ENCODE measurements at places on chromosomes 2 and 18.

GRCh38 chr2:121309801-121310200, 24.8 kb upstream of the TFCP2L1 start:
- DNase-seq: peak; percentile 10

GRCh38 chr2:179449010-179449409, 184.4 kb upstream of the SESTD1 start:
- DNase-seq: no peak

GRCh38 chr2:199302851-199303250, 154.9 kb downstream of the SATB2 start:
- no peak for DNase-seq

DNA sequence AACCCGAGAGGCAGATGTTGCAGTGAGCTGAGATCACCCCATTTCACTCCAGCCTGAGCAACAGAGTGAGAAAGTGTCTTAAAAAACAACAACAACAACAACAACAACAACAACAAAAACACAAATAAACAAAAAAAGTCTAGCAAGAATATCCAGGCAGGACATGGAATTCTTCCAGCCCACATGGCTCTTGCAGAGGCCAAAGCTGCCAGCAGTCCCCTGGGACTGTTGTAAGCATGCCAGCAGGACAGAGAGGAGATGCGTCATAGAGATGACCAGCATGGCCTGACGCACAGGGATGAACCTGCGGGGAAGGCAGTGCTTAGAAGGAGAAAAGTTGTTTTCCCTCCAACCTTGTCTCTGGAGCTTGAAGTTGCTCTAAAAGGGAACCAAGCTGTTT, 182.3 kb upstream of the PGAP1 start:
- no peak for DNase-seq

GRCh38 chr2:44938287-44939105, 3.0 kb upstream of the SIX3 start:
- DNase-seq: no peak

DNA sequence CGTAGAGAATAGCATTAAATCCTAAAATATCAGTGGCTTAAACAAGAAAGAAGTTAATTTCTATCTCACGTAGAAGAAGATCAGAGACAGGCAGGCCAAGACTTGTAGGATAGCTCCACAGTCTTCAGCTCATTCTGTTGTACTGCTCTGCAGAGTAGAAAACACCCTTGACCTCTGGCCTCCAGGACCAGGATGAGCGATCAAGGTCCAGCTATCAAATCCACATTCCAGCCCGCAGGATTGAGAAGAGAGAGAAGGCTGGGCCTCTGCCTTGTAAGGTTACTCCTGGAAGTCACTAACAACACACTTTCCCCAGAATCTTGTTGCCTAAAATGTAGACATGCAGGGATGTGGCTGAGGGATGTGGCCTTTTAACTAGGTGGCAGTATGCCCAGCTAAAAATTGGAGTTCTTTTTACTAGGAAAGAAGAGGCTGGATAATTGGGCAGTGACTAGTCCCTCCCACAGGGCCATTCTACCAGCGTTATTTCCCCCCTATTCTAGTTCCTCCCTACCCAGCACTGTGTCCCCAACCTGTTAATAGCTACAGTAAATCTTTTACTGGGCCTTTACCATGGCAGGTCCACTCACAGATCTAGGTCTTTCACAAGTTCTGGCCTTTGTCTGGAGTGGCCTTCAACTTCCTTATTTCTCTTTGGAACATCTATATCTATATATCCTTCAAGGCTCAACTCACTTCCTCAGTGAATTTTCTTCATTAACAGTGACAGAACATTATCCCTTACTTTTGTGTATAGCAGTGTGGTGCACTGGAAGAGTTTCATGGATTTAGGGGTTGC, 165.0 kb downstream of the DIS3L2 start:
- no peak for DNase-seq

GRCh38 chr2:69625078-69625795, 18.3 kb downstream of the AAK1 start:
- DNase-seq: no peak

- DNase-seq: no peak
Measured at GRCh38 chr2:85795331-85796045, 41.7 kb downstream of the ATOH8 start.

GRCh38 chr2:76813084-76813483, 709.1 kb downstream of the LRRTM4 start:
- no peak for DNase-seq

DNA sequence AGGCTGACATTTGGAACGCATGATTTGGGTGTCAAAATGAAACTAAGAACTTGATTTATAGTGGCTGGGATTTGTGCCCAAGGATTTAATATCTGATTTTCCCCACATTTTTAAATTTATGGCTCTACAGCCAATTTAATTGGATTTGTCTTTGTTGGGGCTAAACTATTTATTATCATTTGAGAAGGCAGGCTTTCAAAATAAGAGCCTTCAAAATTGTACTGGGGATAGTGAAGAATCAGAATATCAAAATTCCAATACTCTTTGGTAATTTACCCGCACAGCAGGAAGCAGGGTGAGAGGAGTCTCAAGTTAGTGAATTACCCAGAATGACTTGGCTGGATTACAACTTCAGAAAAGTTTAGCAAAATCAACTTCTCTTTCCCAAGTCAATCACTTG, 278.1 kb downstream of the LRATD1 start:
- DNase-seq: no peak

DNA sequence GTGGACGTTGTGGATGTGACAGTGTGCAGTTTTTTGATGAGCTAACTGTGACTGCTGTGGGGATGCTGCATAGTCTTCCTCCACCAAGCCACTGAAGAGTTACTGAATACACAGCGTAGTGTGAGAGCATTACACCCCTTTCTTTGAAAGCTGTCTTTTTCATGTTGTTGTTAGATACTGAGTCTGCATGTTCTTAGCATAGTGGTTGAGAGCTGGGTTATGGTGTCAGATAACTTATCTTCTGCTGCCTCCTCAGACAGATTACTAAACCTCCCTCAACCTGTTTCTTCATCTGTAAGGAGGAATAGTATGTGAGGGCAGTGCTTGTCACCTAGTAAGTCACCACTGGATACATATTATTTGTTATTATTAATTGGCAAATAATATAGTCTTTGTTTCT, 63.2 kb downstream of the CEP192 start:
- no peak for DNase-seq

DNA sequence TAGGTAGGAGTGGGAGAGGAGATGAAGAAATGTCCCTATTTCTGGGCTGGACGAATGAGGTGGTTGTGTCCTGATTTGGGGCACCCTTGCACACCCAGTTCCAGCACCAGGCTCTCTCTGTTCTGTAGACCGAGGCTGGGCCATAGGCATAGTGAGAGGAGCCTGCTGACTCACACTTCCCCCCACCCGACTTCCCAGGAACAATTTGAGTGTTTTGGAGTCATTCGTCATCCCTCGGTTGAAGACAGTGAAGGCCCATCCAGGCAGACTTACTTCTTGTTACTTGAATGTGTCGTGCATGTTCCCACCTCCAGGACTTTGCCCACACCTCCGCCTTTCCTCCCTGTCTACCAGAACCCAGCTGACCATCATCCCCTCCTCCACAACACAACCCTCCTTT, 179.1 kb downstream of the HAUS1 start:
- DNase-seq: no peak

GRCh38 chr2:20650877-20651730, at the start of gene HS1BP3:
Gene HS1BP3 (minus strand): TSS chr2:20651098. CDS start chr2:20651063, 35 bp downstream.
- DNase-seq: peak; percentile 92

DNA sequence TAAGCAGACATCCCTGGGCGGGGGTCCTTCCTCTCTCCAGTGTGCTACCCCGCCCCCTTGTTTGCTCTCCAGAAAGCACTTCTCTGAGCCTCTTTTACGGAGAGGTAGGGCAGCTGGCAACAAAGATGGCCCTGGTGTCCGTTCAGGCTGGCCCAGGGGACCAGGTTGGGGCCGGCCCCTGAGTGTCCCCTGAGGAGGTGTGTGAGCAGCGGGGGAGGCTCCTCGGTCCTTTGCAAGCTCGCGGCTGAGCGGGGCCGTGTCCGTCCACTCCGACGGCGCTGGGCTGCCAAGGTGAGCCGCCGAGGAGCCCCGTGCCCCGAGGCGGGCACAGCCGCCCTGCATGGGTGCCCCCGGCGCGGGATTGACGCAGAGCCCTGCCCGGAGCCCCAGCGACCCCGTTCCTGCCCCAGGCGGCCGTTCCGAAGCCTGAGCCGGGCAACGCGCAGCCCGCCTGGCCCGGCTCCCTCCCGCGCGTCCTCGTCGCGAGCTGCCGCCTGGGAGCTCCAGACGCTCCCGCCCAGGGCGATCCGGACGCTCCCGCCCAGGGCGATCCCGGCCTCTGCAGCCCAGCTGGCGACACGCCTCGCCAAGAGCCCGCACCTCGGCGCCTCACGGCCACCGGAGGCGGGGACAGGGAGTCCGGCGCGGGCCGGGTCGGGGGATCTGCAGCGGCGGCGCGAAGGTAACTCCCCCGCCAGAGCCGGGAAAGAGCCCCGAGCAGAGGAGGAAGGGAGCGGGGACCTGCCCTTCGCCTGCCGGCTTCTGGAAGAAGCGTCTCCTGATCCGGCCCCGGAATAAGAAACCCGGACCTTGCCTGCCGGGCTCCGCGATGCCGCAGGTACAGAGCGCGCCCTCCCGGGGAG, at the start of gene PROKR1:
TSS of gene PROKR1 (plus strand) at position 569 of the 863 bp plus-strand sequence. CDS start 2,243 bp downstream, outside the sequence.
- no peak for DNase-seq

DNA sequence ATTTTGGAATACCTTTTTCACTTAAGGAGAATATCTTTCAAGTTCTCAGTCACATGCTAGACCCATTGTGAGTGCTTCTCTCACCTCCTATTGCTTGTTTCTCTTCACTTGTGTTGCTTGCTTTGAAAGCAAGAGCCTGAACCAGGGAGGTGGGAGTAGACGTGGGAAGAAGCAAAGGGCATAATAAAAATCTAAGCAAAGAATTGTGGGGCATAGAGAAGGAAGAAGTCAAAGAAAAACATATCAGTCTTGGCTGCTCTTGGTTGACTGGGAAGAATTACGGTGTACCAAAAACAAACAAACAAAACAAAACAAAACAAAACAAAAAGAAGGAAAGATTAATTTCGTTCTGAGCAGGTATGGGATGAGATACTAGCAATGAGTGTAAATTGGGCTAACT, 48.9 kb upstream of the ACVR1 start:
- no peak for DNase-seq

GRCh38 chr2:134884435-134884834, 34.2 kb upstream of the CCNT2 start:
- no peak for DNase-seq

DNA sequence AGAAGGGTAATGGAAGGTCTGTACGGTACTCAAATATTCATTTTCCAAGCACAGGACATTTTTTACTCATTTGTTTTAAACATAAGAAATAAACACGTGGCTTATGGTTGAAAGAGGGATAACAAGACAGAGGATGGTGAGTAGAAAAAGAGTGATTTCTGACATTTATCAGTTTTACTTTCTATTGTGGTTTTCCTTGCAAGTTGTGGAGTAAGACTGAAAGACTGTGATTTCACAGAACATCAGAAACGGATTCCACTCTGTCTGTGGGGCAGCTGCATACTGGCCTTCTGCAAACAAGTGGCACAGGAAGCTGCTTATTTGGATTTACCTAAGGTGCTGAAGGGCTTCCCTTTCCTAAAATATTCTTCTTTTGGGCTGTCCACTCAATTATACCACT, 122.2 kb upstream of the ITGB6 start:
- no peak for DNase-seq

DNA sequence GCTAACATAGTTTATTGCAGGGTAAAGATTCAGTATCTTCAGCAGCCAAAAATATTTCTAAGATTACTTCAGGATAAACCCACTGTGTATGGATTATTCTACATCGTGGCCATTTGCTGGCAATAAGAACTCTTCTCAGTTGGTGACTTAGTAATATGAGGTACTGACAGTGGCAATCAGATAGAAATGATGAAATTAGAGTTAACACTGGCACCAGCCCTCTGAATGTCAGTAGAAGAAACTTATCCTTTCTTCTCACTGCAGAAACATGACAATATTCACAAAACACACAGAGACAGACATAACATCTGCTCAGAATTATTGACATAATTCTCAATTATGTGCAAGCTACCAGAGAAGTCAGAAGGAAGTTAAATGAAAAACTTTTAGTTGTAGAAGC, 246.3 kb upstream of the COL3A1 start:
- no peak for DNase-seq

DNA sequence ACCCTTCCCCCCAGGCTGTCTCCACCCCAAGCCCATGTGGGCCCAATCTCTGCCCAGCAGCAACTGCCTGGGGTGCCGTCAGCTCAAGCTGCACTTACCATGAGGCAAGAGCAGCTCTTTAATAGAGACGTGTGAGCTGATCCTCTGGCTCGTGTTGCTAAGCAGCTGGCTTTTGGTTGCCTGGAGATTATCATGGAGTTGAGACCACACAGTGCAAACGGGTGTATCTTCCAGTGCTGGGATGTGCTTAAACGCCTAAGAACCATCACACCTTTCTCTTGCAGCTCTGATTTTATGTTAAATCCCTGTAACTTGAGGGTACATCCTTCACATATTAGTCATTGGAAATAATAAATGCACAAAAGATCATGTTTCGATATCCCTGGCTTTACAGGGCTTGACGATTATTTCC, 271.1 kb downstream of the PRKCE start:
- DNase-seq: no peak

- no peak for DNase-seq
Measured at GRCh38 chr2:28463893-28464292, 32.0 kb upstream of the PLB1 start.

DNA sequence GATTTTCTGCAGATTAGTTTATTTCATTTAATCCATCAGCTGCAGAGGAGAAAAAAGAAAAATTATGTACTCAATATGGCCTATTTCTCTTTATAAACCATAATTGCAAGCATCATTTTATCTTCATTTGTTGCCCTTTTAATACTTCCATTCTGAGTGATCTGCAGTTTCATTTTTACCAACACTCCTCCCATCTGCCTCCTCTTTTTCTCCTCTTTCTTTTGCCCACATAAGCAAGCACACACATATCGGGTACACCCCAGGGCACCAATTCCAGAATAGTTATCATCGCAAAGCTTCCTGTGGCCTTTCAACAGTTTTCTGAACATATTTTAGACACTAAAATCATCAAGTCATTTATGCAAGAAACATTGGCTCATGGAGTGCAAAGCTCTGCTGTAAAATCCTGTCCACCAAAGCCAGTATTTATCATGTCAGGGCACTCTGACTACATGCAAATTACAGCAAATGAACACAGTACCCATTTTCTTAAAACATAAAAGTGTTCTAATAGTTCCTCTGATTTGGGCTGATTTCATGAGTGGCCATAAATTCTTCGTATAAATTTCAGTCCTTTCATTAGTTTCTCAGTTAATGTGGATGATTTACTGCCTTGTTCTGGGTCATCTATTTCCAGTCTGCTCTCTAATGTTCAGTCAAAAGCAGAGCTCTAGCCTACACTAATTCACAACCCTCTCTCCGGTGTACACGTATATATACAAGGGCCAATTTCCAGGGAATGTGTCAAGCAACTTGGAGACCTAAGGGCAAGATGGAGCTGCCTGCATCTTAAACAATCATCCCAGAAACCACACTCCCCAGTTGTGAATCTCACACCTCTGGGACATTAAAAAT, 281.3 kb downstream of the STK39 start:
- DNase-seq: no peak

- no peak for DNase-seq
Measured at GRCh38 chr2:148132412-148132811, 111.5 kb downstream of the MBD5 start.

- no peak for DNase-seq
Measured at GRCh38 chr2:2472881-2473280, 141.8 kb upstream of the MYT1L start.

- DNase-seq: no peak
Measured at GRCh38 chr18:56139792-56140254, 498.6 kb downstream of the TXNL1 start.

Data from CD4-positive, alpha-beta T cell treated with Interleukin-1 beta for 1 hour (primary cell).